ENCODE measurements at places on chromosomes 12 and 14. TPM values are rescaled to one million over a fixed set of nuclear protein-coding genes. Genes with fewer than 3 reads are reported as not detected.

EIF2B1 gene
- 43.8 TPM for total RNA-seq

PRIM1 gene
- total RNA-seq = 27.2 TPM

HIP1R gene
- total RNA-seq = 47.4 TPM

- DNase-seq = no peak
Observed at GRCh38 chr14:58571769-58572472, 65.8 kb upstream of the DACT1 start.

GRCh38 chr14:91246051-91246852 is 1.7 kb upstream of the GPR68 start:
- DNase-seq = no peak

- DNase-seq = no peak
Observed at GRCh38 chr14:32015166-32015565, 61.9 kb upstream of the ARHGAP5 start.

DNA sequence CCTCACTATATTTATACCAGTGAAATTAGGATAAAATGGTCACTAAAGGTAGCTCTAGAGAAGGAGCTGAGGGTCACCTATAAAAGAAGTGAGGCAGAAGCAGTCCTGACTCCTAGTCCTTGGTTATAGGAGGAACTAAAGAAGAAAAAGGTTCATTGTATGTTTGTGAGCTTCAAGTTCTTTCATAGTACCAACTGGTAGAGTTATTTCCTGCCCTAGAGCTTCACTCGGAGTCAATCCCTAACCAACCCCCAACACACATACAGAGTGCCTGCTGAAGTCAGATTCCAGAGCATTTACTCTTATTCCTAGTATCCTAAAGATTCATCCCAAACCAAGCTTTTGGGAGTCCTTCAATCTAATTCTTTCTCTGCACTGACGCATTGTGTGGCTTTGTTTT is 29.3 kb upstream of the FRMD6 start:
- DNase-seq = no peak

- no peak for DNase-seq
Observed at GRCh38 chr12:45342171-45342570, 126.3 kb downstream of the ANO6 start.

DNA sequence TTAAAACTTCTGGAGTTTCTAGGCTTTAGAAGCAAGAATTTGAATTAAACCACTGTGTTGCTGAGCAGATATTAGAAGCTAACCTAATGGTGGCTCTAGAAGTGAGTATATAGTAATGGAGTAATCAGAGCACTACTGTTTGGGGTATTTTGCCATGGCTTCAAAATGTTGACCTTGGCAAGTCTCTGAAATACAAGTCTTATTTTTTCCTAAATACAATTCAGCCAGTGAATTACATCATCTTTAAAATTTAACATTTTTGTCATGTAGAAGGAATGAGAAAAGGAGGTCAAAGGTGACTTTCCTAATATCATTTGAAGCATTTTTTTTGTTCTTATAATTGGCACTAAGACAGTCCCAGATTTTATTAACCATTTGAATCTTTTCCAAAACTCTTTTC is 25.2 kb downstream of the PMCH start:
- DNase-seq = no peak

GRCh38 chr14:89598548-89599186 is 181.6 kb upstream of the FOXN3 start:
- no peak for DNase-seq

- no peak for DNase-seq
Observed at GRCh38 chr14:73795466-73795865, 56.2 kb upstream of the PTGR2 start.

GRCh38 chr14:63200767-63201166 is 3.5 kb upstream of the RHOJ start:
- no peak for DNase-seq

GRCh38 chr12:102512523-102512922 is 32.2 kb upstream of the IGF1 start:
- DNase-seq = no peak

- no peak for DNase-seq
Observed at GRCh38 chr14:101723061-101723595, 38.4 kb upstream of the PPP2R5C start.

GRCh38 chr14:90641168-90641567 is 175.1 kb downstream of the TTC7B start:
- no peak for DNase-seq

- DNase-seq = no peak
Observed at GRCh38 chr12:6192604-6193380, 7.4 kb upstream of the CD9 start.

- no peak for DNase-seq
Observed at GRCh38 chr14:21712036-21712435, 38.4 kb upstream of the OR4E1 start.

Measured in PC-9 (cell line).